ENCODE measurements at places on chromosomes 7 and 10.

GRCh38 chr10:110306452-110306768 is 1.7 kb upstream of the SMNDC1 start:
- no peak for DNase-seq

GRCh38 chr10:83959328-83959727 is 180.0 kb upstream of the GHITM start:
- no peak for DNase-seq

- no peak for DNase-seq
Measured at GRCh38 chr10:22698941-22699440, 15.4 kb downstream of the PIP4K2A start.

DNA sequence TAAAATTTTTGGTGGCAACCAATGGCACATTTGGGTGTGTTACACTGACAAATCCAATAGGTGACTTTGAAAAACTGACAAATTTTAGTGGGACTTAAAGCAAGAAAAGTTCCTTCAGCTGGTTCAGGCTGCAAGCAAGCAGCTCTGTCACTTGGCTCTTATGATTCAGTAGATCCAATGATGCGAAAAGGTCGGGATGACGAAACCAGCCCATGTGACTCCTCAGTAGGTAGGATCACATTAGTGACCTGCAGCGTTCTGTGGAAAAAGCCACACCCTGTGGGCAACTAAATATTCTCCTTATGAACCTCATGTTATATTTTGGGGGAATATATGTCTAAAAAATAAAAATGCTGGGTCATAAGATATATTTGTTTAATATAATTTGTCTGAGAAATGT is 13.3 kb upstream of the TSGA13 start:
- no peak for DNase-seq
